ENCODE measurements at places on chromosomes 7 and 10.

GRCh38 chr10:132445516-132446194 is 48.7 kb downstream of the PWWP2B start:
- DNase-seq = no peak

GRCh38 chr10:97981816-97982215 is 48.6 kb downstream of the CRTAC1 start:
- no peak for DNase-seq

- DNase-seq = peak; percentile 47
Observed at GRCh38 chr10:102352066-102352715, 43.3 kb upstream of the NFKB2 start.

DNA sequence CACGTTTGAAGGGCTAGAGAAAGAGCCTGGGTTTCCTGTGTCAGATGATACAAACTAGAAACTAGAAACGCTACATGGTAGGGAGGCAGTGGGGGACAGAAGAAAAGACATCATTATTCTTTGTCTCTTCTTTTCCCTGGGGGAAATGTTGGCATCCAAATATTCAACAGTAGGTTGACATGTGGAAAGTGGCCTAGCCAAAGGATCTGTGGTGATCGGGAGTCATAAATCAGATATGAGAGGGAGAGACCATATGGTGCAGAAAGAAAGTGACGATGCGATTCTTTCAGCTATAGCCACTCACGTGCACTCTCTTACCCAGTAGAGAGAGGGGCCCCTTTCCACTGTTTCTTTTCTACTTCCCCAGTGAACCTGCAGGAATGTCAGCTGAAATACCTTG is 964.7 kb downstream of the LRMDA start:
- DNase-seq = no peak

- DNase-seq = no peak
Observed at GRCh38 chr10:12381536-12382156, 32.3 kb downstream of the CAMK1D start.

- no peak for DNase-seq
Observed at GRCh38 chr10:112790921-112791320, 159.1 kb upstream of the TCF7L2 start.

DNA sequence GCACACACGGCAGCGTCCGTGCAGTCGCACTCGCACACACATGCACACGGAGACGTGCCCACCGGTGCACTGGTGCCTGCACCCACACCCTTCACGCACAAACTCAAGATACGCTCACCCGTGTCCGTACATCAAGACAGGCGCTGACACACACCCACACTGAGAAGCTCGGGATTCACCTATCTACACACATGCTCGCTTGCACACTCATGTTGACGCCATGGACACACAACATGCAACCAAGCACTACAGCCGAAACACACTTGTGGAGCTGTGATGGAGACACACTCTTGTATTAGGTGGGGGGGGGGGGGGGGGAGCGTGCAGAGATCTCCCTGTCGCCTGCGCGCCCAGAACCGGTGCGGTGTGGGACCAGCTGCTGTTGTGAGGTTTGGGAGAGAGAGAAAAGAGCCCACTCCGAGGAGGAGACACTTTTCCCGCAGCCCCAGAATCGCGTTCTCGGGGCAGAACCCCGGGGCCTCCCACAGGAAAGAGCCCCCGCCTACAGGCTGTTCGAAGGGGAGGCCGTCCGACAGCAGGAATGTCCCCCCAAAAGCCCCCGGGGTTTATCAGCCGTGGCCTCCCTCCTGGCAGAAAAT is 605 bp upstream of the NFKB2 start:
- DNase-seq = no peak

GRCh38 chr7:54796853-54797252 is 37.8 kb upstream of the SEC61G start:
- no peak for DNase-seq

DNA sequence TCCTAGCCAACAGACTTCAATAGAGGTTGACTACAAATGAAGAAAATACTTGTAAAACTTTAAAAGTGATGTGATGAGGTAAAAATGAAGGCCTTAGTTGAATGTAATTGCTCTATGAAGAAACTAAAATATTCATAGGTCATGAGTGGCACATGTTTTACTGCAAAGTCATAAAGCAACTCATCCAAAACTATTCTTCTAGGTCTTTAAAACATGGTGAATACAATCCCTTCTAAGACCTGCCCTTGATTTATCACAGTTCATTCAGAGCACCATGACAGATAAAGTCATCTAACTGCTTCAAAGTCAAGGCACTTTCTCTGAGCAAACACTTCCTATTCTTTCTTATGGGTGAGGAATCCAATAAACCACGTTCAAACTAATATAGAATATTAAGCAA is 713.5 kb downstream of the SORCS1 start:
- DNase-seq = no peak

DNA sequence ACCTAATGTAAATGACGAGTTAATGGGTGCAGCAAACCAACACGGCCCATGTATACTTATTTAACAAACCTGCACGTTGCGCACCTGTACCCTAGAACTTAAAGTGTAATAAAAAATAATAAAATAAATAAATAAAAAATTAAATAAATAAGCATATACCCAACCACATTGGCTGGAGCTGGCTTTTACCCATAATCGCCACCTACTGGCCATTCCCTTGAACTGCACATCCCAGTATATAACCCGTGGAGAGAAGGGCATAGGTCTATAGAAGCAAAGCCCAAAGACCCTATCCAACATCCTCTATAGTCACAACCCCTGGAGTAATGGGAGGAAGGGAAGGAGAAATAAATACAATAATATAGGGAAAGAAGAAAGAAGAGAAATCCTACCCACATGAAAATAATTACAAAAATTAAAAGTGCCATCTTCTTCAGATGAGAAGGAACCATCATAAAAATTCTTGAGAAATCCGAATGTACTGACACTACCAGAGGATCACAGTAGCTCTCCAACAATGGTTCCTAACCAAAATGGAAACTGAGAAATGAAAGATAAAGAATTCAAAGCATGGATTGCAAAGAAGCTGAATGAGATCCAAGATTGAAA is 65.6 kb downstream of the TWIST1 start:
- peak; percentile 32 for DNase-seq

- DNase-seq = no peak
Observed at GRCh38 chr7:134866617-134867016, 87.2 kb downstream of the CALD1 start.

GRCh38 chr7:88357294-88357693 is 50.6 kb upstream of the STEAP4 start:
- peak; percentile 48 for DNase-seq

GRCh38 chr7:114784177-114784576 is 137.7 kb upstream of the MDFIC start:
- no peak for DNase-seq

DNA sequence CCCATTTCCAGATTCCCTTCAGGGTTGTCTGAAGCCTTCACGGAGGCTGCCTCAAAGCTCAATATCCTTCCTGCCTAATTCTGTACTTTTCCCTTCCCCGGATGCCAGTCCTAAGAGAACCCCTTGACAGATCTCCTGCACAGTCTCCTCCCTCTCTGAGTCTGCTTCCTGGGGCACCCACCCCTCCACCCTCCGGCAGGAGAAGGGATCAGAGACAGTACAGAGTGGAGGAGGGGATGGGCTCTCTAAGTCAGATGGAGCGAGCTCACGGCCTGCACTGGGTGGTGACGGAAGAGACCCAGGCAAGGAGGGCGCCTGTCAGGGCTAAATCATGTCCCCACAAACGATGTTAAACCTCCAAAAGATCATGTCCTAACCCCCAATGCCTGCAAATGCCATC is 48.0 kb upstream of the CARD11 start:
- no peak for DNase-seq

DNA sequence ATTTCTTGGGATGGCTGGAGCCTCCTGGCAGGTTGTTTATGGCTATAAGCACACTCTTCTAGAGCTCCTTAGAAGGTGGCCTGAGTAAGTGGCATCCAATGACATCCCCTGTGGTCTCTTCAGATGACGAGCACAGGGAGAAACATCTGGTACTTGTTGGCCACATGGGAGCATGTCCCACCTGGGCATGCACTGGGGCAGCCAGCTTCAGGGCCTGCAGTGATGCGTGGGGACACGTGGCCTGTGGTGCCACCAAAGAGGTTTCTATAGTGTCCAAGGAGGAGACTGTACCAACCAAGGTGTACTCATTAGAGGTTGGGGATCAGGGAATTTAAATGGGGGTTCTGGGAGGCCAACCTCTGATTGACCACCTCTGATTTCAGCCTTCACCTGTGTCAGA is 125.5 kb downstream of the TRIL start:
- no peak for DNase-seq

- DNase-seq = no peak
Observed at GRCh38 chr10:43965033-43965917, 316.6 kb upstream of the ZNF32 start.

DNA sequence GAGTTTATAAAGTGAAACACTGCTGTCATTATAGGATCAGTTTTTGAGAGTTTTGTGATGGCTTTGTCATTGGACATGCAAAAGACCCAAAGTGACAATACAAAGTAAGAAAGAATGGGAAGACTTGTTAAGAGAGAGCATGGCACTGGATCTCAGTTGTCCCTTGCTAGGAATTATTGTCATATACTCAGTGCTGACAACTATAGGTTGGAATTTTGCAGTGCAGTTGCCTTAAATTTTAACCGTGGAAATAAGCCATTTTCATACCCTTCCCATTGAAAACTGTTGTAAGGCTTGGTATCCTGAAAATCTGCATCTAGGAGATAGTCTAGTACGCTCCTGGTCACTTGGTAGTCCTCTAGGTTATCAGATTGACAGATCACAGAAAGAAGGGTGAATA is 1156.7 kb downstream of the GATA3 start:
- peak; percentile 37 for DNase-seq

DNA sequence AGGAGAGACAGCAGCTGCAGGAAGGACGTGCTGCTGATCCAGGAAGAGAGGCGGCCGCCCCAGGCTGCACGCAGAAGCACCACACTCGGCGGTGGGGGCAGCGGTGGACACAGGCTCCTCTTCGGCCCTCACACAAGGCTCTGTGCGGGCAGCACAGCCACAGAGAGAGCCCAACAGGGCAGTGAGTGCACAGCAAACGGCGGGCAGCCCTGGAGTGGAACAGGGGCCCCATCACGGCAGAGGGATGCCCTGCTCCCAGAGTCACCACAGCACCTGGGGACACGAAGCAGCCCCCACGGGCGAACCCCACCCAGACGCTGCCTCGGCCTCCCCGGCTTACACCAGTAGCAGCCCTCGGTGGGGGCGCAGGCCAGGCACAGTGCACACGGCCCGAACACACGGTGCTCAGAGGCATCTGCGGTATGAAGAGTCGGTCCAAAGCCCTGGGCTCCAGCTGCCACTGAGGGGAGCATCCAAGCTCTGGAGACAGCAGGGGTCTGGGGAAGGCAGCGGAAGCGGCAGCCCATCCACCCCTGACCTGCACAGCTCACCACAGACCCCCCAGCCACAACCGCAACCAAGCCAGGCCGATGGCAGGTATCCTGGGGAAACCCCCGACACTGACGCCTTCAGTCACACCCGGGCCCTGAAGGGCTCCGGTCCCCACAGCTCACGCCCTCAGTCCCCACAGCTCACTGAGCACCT is 16.8 kb downstream of the NUDT1 start:
- no peak for DNase-seq

DNA sequence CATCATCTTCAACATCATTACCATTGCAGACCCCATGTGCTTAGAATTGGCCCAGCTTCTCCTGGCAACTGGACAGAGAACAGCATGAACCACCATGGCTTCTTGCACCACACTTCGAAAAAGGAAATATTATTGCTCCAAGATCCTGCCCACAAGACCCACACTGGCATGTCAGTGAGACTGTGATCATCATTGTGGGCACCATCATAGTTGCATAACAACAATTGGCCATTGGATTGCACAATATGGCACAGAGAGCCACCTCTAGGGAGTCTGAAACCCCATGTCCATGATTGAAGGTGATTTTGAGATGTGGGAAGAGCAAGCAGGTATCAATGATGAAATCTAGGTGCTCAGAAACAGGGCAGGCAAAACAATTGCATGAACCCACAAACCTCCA is 918.9 kb downstream of the GRID1 start:
- DNase-seq = no peak

DNA sequence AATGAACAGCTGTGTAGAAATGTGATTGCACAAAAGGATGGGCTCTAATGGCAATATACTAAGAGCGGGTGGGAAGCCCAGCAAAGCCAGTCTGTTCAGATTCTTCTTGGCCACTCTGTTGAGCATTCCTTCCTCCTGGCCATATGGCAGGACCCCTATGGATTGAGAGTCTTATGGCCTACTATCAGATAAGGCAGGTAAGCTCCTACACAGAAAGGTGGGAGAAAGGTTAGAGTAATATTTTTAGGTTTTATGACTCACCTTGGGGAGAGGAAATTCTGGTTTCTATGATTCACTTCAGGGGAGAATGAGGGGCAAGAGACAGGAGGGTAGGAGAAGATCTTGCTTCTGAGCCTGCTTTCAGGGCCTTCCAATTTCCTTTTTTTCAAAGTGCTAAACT is 15.1 kb upstream of the AKR1B10 start:
- DNase-seq = peak; percentile 64

DNA sequence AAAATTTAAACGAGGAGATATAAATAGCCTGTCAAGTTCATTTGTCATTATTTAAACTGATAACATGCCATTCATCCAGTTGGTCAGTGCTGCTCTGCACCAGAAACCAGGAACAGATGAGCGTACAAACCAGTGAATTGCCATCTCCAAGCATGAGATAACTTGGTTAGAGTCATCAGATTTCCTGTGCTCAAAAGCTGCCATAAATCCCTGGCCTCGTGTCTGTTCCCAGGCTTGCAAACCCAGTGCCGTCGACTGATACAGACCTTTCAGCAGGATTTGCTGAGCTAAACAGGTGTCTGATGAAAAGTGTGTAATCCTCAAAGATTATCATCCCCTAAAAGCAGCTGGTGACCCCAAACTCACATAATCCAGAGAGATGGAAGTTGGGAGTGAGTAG is 96.0 kb upstream of the SAMD8 start:
- no peak for DNase-seq

- peak; percentile 54 for DNase-seq
Observed at GRCh38 chr7:116501425-116502167, 2.1 kb downstream of the CAV2 start.

DNA sequence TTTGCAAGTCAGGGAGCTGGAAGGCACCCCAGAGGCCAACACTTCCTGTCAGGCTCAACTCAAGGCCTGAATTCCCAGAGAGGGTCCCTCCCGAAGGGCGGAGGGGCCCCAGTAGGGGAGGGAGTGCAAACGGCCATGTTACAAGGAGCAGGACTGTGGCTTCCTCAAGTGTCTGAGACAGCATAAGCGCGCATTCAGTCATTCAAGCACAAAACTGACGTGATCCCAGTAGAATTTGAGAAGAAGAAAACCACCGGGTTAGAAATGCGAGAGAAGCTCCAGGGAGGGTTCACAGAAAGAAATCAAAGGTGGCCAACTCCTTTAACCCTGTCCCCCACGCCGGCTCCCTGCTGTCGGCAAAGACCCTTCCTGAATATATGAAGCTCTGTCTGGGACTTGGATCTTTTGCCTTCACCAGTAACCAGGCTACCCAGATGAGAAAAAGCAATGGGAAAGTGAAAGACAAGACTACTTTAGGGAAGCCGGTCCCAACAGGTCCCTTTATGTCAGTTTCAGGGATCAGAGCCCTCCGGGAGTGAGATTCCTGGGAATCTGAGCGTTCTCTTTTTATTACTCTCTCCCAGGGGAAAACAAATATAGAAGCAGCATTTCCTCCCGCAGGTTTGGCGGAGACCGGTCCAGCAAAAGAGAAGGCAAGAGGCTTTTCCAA is 1.3 kb downstream of the AFAP1L2 start:
- DNase-seq = no peak

- no peak for DNase-seq
Observed at GRCh38 chr7:80974396-80975358, 55.8 kb upstream of the SEMA3C start.

- no peak for DNase-seq
Observed at GRCh38 chr7:126780993-126781392, 471.7 kb downstream of the GRM8 start.

- DNase-seq = no peak
Observed at GRCh38 chr10:101236376-101237080, 7.3 kb upstream of the LBX1 start.

Measured in LoVo (cell line).